MCF 10A (cell line): ENCODE measurements at places on chromosomes 4 and X. TPM values are rescaled to one million over a fixed set of nuclear protein-coding genes. Genes with fewer than 3 reads are reported as not detected.

The TEX13D gene
- not detected in 2 replicates for total RNA-seq

- H3K36me3 ChIP-seq: no peaks in the 10 kb centered on the region
- H3K4me1 ChIP-seq: no peaks in the 10 kb centered on the region
- H3K27ac ChIP-seq: no peak overlapping the region
- H3K27me3 ChIP-seq: no peaks in the 10 kb centered on the region
- no peak overlapping the region for H3K4me3 ChIP-seq
Observed at GRCh38 chr4:111475001-111475400, 670.3 kb upstream of the FAM241A start.

GRCh38 chrX:51837921-51838320, 55.5 kb upstream of the MAGED1 start:
- no peak overlapping the region for H3K4me3 ChIP-seq
- peak; percentile 27 for DNase-seq
- no peaks in the 10 kb centered on the region for H3K4me1 ChIP-seq
- peaks cover 26% of the 10 kb centered on the region for H3K27me3 ChIP-seq
- no peaks in the 10 kb centered on the region for H3K36me3 ChIP-seq

The AFF2 gene
- 0.19 and 0.42 TPM in 2 replicates for total RNA-seq

The PAGE4 gene
- not detected in 2 replicates for total RNA-seq

- H3K27ac ChIP-seq: no peak overlapping the region
- H3K4me1 ChIP-seq: no peaks in the 10 kb centered on the region
- DNase-seq: no peak
- no peaks in the 10 kb centered on the region for H3K36me3 ChIP-seq
Observed at GRCh38 chrX:145821898-145822571, 4.4 kb downstream of the SLITRK2 start.

- H3K27me3 ChIP-seq: peaks cover 79% of the 10 kb centered on the region
- no peaks in the 10 kb centered on the region for H3K36me3 ChIP-seq
- H3K4me1 ChIP-seq: peaks cover 4% of the 10 kb centered on the region
- no peak for DNase-seq
Observed at GRCh38 chrX:13498238-13498637, 71.2 kb upstream of the EGFL6 start.

- H3K27me3 ChIP-seq: peaks cover 14% of the 10 kb centered on the region
- no peak overlapping the region for H3K27ac ChIP-seq
- DNase-seq: no peak
- H3K4me1 ChIP-seq: no peaks in the 10 kb centered on the region
- H3K4me3 ChIP-seq: no peak overlapping the region
Observed at GRCh38 chr4:151784706-151785105, 23.9 kb upstream of the GATB start.

The RHOXF2 gene
- total RNA-seq: not detected in 2 replicates

DNA sequence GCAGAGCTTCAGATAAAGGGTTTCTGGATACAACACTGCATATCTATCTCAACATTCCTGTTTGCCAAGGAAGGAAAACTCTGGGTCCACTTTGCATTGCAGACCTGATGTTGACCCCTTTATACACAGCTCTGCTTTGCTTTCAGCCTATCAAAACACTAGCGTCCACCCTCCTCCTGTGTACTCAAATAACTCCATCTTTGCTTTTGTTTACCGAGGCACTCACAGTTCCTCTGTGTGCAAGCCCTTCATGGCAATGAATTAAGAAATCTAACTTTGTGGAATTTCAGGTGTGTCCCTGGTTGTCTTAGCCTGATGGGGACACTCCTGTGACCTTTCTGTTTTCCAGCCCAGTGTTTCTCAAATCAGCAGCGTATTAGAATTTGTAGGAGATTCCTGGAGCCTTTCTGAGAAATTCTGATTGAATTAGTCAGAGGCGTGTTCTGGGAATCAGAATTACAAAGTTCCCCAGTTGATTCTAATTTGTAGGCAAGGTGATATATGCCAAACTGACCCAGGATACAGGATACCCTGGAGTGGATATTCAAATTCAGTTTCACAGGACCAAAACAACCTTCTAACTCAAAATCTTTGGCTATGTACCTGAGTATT, 68.6 kb downstream of the DTHD1 start:
- H3K4me1 ChIP-seq: peaks cover 11% of the 10 kb centered on the region
- H3K36me3 ChIP-seq: no peaks in the 10 kb centered on the region
- no peak for DNase-seq
- H3K4me3 ChIP-seq: no peak overlapping the region

The LAMP2 gene
- total RNA-seq: 67.0 and 74.8 TPM in 2 replicates

DNA sequence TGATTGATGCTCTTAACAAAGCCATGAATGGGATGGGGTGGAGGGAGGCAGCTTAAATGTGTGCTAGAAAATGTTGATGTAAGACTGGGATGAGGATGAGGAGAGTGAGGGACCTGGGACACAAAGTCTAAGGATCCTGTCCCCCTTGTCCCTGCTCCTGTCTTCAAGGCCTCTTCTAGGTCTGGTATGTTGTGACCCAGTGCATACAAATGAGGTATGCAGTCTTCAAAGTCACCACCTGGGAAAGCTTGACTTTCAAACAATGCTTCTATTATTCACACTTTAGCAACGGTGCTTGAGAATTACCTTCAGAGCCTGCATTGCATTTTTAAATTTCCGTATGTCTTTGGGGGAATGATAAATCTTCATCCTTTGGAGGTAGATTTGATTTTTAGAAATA, 88.4 kb upstream of the SLC34A2 start:
- H3K4me3 ChIP-seq: no peak overlapping the region
- DNase-seq: no peak
- no peak overlapping the region for H3K27ac ChIP-seq

DNA sequence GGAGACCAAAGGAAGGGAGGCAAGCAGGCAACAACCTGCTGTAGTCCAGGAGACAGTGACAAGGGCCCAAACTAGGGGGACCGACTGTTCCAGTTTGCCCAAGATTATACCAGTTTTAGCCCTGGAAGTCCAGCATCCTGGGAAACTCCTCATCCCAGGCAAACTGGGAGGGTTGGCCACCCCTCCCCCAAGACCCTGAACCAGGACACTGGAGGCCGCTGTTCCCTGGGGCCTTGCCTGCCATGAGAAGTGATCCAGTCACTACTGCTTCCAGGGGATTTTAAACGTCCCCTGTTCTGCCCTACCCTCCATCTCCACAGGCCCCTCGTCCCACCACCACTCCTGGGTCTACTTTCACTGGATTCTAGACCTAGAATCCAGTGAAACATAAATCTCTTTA, 4.3 kb upstream of the DGAT2L6 start:
- H3K36me3 ChIP-seq: no peaks in the 10 kb centered on the region
- peaks cover 6% of the 10 kb centered on the region for H3K4me1 ChIP-seq
- no peak overlapping the region for H3K4me3 ChIP-seq
- H3K27me3 ChIP-seq: peaks cover 45% of the 10 kb centered on the region

- H3K4me3 ChIP-seq: no peak overlapping the region
- no peaks in the 10 kb centered on the region for H3K27me3 ChIP-seq
- no peak overlapping the region for H3K27ac ChIP-seq
- no peaks in the 10 kb centered on the region for H3K36me3 ChIP-seq
Observed at GRCh38 chr4:151459375-151459774, 50.4 kb downstream of the FHIP1A start.

The RAB39B gene
- total RNA-seq: 5.0 and 6.0 TPM in 2 replicates

GRCh38 chrX:132426695-132427281, 62.0 kb downstream of the MBNL3 start:
- H3K27me3 ChIP-seq: peaks cover 94% of the 10 kb centered on the region
- H3K4me1 ChIP-seq: peaks cover 6% of the 10 kb centered on the region
- no peak overlapping the region for H3K27ac ChIP-seq

The AMBN gene
- not detected in 2 replicates for total RNA-seq

GRCh38 chr4:184515606-184516005, 41.3 kb upstream of the IRF2 start:
- no peak overlapping the region for H3K27ac ChIP-seq
- no peaks in the 10 kb centered on the region for H3K4me1 ChIP-seq
- DNase-seq: no peak

GRCh38 chrX:47568656-47569295, 7.8 kb downstream of the ARAF start:
- peaks cover 11% of the 10 kb centered on the region for H3K4me1 ChIP-seq
- no peak overlapping the region for H3K27ac ChIP-seq
- no peak overlapping the region for H3K4me3 ChIP-seq
- H3K36me3 ChIP-seq: peaks cover 59% of the 10 kb centered on the region
- no peak for DNase-seq

- H3K36me3 ChIP-seq: peaks cover 9% of the 10 kb centered on the region
- H3K4me3 ChIP-seq: peak overlapping the region; percentile 42
- no peaks in the 10 kb centered on the region for H3K27me3 ChIP-seq
- peak overlapping the region; percentile 68 for H3K27ac ChIP-seq
Observed at GRCh38 chr4:184268584-184269160, 51.0 kb upstream of the ENPP6 start.
